Dermis microvascular lymphatic vessel endothelial cell (primary cell): ENCODE measurements at places on chromosomes 3 and 15. TPM values are rescaled to one million over a fixed set of nuclear protein-coding genes. Genes with fewer than 3 reads are reported as not detected.

Gene WNT7A
- total RNA-seq: not detected in 2 replicates

DNA sequence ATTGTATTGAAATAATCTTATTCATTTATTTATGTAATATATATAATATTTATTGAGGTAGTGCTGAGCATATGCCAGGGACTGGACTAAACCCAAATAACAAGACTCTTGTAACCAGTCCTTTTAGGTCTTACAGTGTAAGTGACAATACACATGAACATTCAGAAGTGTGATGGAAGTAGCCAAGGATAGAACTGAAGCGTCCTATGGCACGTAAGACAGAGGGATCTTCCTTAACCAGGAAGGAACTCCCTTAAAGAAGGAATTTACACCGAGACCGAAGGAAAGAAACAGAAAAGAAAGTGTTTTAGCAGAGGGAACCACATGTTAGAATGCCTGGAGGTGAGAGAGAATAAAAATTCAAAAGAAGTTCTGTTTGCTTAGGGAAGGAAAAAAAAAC is 23.6 kb upstream of the CLDN1 start:
- no peak for DNase-seq

Gene SCAANT1
- not detected in 2 replicates for total RNA-seq

GRCh38 chr3:119279584-119280243 is 14.5 kb upstream of the ARHGAP31 start:
- DNase-seq: peak; percentile 41

- no peak for DNase-seq
Observed at GRCh38 chr3:106725566-106725965, 651.7 kb upstream of the CCDC54 start.
